Heart left ventricle (tissue), 16 donors: ENCODE measurements at places on chromosomes 16 and 17. TPM values are rescaled to one million over a fixed set of nuclear protein-coding genes. Genes with fewer than 3 reads are reported as not detected.

GRCh38 chr16:48511716-48512115 is 98.3 kb downstream of the N4BP1 start:
- no peak for DNase-seq

- DNase-seq, result no peak
Observed at GRCh38 chr17:66387392-66387981, 85.1 kb downstream of the PRKCA start.

DNA sequence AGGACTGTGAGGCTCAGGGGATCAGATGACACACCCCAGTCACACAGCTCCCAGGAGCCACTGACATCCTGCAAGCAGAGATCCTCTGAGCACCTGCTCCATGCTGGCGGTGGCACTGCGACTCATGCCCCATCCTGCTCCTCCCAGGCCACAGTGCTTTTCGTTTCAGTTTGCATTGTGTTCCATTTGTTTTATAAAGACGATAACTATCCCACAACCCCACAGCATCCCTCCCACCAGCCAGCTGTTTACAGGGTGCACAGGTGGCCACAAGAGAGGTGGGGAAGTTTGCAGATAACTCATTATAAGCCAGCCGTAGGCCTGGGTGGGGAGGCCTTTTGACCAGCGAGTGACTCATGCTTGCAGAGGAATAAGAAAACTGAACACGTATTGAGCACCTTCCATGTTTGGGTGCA is 28.2 kb downstream of the BCO1 start:
- DNase-seq, result no peak

GRCh38 chr16:57867000-57867561 is 64.8 kb upstream of the KIFC3 start:
- no peak for DNase-seq

DNA sequence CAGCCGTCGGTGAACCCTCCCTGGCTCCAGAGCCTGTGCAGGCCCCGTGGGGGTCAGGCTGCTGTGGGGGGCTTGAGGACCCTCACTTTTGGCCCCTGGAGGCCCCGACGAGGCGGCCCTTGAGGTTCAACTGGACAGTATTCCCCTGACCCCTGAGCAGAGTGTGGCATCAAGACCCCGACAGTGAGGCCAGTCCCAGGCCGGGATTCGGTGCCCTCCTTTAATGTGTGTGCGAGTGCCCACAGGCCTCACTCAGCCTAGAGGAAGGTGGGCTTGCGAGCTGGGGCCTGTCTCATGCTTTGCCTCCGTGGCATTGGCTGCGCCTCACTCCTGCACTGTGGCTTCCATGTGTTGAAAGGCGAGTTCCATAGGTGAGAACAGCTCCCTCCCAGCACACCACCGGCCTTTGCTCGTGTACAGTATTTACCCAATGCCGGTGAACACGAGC is 94.5 kb downstream of the METRNL start:
- peak; percentile 12 for DNase-seq

DNA sequence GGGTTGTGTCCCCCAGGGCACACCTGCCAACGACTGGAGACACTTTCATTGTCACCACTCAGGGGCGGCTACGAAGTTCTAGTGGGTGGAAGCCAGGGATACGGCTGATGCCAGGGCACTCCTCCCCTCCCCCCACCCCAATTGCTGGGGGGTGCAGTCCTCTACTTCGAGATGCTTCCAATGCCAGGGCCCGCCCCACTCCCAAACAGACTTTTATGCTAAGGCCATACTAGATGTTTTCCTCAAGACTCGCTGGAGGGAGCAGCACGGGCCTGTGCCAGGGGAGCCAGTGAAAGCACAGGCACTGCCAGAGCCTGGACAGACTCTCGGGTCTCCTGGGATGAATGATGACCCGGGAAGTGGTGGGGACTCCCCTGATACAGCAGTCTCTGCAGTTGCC is 178.0 kb downstream of the CPPED1 start:
- no peak for DNase-seq

CCL16 gene
- not detected for total RNA-seq

HAS3 gene
- total RNA-seq, result 0.56 TPM
